ENCODE measurements at places on chromosomes 5 and 9.

GRCh38 chr9:136171009-136171800, 33.7 kb downstream of the LHX3 start:
- no peak for DNase-seq

DNA sequence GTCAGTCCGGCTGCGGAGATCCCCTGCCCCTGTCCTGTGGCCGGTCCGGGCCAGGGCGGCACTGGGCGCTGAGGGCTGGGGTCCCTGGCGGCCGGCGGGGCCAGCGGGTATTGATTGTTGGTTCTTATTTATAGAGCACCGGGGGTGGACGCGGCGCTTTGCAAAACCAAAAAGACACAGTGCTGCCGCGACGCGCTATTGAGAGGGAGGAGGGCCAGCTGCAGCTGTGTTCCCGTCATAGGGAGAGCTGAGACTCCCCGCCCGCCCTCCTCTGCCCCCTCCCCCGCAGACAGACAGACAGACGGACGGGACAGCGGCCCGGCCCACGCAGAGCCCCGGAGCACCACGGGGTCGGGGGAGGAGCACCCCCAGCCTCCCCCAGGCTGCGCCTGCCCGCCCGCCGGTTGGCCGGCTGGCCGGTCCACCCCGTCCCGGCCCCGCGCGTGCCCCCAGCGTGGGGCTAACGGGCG, 2.5 kb downstream of the LRRC26 start:
- no peak for DNase-seq

- no peak for DNase-seq
These were observed 65.0 kb downstream of the SEMA6A start for GRCh38 chr5:116509483-116510244.

DNA sequence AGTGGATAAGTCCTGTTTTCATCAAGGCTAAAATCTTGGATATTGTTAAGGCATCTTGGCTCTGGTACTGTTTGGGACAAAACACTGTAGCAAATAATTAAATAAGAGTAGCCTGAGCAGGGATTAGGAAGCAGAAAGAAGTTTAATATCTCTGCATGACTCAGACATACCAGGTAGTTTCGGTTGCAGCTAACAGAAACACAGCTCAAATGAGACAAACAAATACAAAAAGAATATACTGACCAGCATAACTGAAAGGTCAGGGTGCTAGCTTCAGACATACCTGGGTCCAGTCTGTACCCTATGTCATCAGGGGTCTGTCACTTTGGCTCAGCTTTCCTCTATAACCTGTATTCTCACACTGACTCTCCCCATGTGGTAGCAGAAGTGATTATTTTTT, 156.4 kb upstream of the MAP3K1 start:
- no peak for DNase-seq

- no peak for DNase-seq
These were observed 4.5 kb downstream of the SPARC start for GRCh38 chr5:151682240-151682639.

- no peak for DNase-seq
These were observed 27.1 kb downstream of the ZNF608 start for GRCh38 chr5:124719113-124719967.

DNA sequence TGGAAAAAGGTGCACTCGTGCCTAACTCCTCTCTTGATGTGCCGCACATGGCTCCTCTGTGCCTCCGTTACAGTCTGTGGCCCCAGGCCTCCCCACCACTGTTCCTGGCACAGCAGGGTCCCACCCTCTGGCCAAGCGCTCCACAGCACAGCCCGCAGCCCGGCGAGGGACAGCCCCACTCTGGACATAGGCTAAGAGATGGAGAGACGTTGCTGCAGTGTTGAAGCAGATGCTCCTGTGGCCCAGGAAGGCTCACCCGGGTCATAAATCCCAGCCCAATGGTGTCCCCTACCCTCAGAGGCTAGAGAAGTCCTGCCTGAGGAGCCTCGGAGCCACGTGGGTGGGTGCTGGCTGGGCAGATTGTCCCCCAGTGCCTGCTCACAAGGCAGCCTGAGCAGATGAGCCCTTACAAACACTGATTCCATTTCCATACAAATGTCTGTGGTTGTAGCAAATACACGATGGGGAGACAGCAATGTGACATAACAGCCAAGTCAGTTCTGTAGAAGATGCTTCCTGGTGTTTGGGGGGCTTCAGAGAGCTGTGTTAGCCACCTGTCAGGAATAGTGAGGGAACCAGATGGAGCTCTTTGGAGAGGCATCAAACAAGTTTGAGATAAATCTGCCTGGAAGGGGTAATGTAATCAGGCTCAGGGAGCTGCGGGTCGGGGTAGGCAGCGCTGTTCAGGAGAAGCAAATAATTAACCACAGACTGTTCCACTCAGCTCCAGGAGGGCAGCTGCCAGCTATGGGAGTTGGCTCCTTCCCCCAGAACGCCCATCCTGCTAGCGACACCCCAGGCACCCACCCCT, 41.7 kb downstream of the C5orf15 start:
- DNase-seq, result no peak

DNA sequence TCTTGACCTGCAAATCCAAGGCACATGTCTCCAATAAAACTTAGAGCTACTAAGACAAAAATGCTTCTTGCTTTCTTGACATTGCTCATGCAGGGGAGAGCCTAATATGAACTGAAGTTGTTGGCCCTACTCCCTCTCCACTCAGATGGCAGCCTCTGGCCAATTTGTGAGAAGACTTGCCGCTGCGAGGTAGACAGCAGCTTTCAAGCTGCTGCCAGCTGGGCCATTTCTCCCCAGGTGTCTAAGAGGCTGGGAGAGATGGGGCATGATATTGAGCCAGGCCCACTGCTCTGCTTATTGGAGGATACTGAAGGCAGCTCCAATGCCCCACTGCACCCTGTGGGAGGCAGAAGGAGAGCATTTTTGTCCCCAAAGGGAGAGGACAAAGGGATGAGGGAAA, 380.5 kb downstream of the RASEF start:
- no peak for DNase-seq

GRCh38 chr5:9297134-9297533, 248.7 kb downstream of the SEMA5A start:
- DNase-seq, result no peak

- no peak for DNase-seq
These were observed 131.7 kb downstream of the PAPPA start for GRCh38 chr9:116285320-116285719.

DNA sequence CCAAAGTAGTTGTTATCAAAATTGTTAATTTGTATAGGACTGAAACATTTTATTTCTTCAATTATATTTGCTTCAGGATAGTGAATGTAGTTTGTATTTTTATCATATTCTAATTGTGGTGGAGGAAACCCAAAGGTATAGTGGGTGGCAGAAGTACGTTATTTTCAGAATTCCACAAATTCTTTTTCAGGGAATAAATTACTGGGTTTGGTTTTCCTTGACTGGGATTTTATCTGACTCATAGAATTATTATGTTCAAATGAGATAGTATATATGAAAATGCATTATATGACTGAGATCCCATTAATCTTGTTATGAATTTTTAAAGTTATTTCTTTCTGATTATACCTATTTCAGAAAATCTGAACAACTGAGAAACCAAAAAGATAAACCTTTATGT, 73.7 kb downstream of the VPS13A start:
- DNase-seq, result no peak

DNA sequence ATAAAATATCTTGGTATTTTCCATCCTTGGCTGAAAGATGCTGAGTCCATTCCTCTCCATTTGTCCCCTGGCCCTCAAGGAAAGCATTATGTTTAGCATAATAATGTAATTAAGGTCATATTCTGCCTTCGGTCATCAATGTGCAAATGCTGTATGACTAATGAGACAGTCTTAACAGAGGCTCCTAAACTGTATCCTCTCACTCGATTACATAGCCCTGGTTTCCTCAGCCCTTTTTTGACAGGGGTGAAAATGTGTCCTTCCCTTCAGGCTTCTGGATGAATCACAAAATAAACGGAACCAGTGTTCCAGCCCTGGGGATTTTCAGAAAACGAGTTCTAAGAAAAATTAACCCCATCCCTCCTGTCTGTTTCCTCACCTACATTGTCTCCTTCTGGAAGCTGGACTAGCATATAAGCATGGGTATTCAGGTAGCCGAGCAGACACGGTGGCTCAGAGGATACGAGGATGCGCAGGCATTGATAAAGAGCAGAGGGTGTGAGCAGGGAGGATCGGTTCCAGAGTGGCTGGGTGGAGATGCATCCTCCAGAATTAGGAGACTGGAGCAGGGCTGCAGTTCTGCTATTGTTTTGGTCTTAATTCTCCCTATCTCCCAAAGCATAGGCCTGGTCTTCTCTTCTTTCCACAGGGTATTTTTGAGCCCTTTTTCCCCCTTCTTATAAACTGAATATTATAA, 742.9 kb downstream of the TLR4 start:
- no peak for DNase-seq

DNA sequence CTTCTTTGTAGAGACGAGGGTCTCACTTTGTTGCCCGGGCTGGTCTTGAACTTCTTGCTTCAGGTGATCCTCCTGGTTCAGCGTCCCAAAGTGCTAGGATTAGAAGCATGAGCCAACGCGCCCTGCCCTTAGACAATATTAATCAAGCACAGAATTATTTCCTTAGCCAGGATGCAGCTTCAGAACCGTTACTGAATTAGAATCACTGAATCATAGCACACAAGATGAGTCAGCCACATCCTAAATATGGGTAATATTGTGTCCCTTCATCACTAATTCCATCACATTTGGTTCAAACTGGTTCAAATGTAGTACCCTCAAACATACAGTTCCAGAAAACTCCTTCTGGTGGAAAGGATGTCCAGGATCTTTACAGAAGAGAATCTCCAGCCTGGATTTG, 82.7 kb downstream of the BNC2 start:
- DNase-seq, result no peak

DNA sequence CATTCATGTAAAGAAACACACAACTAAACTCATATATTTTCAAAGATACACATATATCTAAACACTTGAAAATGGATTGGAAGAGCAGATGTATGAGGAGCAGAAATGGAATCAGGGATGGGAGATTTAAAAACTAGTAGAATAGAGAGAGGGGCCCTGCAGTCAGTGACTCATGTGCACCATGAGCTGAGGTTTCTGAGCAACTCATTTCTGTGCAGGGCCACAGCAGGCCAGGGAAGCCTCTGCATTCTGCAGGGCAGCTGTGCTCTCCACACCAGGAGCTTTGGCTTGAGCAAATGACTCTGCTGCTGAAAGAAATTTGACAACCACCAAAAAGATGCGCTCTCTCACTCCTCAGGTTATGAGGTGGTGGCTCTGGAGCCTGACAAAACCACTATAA, 27.1 kb downstream of the LHX6 start:
- no peak for DNase-seq

- DNase-seq, result no peak
These were observed 134.0 kb downstream of the ATPSCKMT start for GRCh38 chr5:10115669-10116068.

- DNase-seq, result no peak
These were observed 1.8 kb downstream of the GSN start for GRCh38 chr9:121269642-121270254.

DNA sequence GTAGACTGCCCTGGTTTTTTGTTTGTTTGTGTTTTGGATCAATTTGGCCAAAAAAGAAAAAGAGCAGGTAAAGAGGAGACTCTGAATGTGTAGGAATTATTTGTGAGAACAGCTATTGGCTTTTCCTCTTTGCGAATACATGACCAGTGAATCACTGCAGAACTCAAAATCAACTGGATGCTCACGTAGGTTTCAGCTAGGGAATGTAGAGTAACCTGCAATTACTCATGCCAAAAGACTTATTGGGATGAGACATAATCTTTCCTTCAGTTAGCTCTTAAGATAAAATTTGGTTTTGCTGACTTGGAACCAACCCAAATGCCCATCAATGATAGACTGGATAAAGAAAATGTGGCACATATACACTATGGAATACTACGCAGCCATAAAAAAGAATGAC, 348.0 kb downstream of the NPR3 start:
- no peak for DNase-seq

- DNase-seq, result no peak
These were observed 578.4 kb downstream of the CDK5RAP2 start for GRCh38 chr9:120001536-120001935.

GRCh38 chr5:22852807-22853660, at the start of gene CDH12:
Gene CDH12, minus strand, starts transcription at chr5:22853344.
- DNase-seq, result no peak

GRCh38 chr5:35640623-35641022, 23.0 kb downstream of the SPEF2 start:
- no peak for DNase-seq

GRCh38 chr9:6925836-6926235, 168.1 kb downstream of the KDM4C start:
- DNase-seq, result no peak

- no peak for DNase-seq
These were observed 8.8 kb upstream of the BOD1 start for GRCh38 chr5:173625261-173625660.

DNA sequence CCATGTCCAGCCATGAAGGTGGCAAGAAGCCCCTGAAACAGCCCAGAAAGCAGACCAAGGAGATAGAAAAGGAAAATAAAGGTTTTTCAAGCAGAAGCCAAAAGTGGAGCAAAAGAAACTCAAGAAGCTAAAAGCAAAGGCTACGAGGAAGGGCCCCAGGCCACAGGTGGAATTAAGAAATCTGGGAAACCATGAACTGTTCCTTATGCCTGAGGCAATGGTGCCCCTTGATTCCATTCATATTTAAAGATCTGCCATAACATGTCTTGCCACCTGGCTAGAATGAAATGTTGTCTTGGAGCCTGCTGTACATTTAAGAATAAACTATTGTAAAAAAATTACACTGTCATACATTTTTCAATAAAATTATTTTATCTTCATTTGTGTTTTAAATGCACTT, 59.5 kb upstream of the TARS1 start:
- DNase-seq, result no peak

GRCh38 chr5:95861864-95862561, 39.5 kb upstream of the GLRX start:
- DNase-seq, result no peak

GRCh38 chr9:93127395-93127911, 6.6 kb downstream of the NINJ1 start:
- no peak for DNase-seq

DNA sequence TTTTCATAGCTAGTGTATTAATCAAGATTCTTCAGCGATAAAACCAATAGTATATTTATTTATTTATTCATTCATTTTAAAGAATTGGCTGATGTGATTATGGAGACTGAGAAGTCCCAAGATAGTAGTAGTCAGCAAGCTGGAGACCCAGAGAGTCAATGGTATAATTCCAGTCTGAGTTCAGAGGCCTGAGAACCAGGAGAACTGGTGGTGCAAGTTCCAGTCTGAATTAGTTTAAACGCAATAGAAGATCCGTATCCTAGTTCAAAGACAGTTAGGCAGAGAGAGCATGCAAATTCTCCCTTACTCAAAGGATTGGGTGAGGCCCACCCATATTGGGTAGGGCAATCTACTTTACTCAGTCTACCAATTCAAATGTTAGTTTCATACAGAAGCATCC, 364.2 kb upstream of the RPS23 start:
- DNase-seq, result no peak

DNA sequence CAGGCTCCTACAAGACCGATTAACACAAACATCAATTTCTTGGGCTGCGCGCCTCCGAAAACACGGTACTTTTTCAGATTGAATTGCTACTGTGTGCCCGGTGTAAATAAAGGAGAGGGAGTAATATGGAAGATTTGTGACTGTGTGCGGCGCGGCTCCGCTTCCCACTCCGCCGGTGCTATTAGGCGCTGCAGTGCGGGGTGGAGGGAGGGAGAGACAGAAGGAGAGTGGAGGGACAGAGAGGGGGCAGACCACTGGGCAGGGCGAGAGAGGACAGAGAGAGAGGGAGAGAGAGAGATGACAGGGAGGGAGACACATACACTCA, 24.7 kb upstream of the RNU6ATAC start:
- DNase-seq, result no peak

- no peak for DNase-seq
These were observed 21.0 kb upstream of the VDAC1 start for GRCh38 chr5:134025786-134026185.

All from activated gamma-delta T cell (primary cell).